Activated CD4-positive, alpha-beta T cell treated with anti-CD3 and anti-CD28 coated beads for 4 hours (primary cell): ENCODE measurements at places on chromosomes 12 and 14.

GRCh38 chr12:29455087-29455486, 42.4 kb downstream of the OVCH1 start:
- DNase-seq, result no peak

GRCh38 chr14:73739899-73740617, 25.9 kb upstream of the PNMA1 start:
- no peak for DNase-seq

DNA sequence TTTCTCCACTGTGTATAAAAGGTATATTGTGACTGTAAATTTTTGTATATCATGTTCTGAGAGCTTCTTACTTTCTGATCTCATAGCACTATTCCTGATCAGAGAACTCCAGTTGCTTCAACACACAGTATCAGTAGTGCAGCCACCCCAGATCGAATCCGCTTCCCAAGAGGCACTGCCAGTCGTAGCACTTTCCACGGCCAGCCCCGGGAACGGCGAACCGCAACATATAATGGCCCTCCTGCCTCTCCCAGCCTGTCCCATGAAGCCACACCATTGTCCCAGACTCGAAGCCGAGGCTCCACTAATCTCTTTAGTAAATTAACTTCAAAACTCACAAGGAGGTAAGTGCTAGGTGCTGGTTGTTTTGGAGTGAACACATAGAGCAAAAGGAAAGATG, 30.9 kb downstream of the CKB start:
- no peak for DNase-seq

DNA sequence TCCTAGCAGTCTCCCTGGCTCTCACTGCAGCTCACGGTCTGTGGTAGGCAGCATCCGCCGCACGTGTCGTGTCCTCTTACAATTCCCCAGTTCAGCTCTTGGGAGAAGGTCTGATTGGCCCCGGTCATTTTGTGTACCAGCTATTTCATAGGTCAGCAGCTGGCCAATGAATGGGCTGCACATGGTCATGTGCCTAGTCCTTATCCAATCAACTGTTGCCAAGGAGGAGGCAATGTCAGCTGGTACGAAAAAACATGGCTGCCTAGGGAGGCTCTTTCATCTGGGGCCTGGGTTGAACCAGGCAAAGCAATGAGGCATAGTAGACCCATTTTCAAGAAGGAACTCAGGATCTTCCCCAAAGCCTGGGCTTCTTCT, 46.1 kb downstream of the RNFT2 start:
- no peak for DNase-seq

GRCh38 chr12:128316973-128317526, 50.1 kb downstream of the TMEM132C start:
- no peak for DNase-seq

DNA sequence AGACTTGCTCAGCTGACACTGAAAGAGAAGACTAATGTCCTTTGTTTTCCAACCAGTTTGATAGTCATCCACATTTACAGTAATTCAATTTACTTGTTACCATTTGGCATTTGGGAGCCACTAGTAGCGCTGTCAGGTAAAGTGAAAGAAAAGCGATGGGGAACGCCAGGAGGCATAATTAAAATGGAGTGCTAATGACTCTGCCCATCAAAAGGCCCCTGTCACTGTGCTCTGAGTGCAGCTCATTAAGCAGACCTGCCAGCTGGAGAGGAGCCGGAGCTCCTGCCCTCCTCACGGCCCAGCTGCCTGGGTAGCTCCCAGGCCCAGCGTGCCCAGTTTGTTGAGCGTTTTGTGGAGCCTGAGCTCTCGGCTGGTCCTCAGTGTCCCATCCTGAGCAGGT, 463.6 kb upstream of the CCDC196 start:
- DNase-seq, result no peak

DNA sequence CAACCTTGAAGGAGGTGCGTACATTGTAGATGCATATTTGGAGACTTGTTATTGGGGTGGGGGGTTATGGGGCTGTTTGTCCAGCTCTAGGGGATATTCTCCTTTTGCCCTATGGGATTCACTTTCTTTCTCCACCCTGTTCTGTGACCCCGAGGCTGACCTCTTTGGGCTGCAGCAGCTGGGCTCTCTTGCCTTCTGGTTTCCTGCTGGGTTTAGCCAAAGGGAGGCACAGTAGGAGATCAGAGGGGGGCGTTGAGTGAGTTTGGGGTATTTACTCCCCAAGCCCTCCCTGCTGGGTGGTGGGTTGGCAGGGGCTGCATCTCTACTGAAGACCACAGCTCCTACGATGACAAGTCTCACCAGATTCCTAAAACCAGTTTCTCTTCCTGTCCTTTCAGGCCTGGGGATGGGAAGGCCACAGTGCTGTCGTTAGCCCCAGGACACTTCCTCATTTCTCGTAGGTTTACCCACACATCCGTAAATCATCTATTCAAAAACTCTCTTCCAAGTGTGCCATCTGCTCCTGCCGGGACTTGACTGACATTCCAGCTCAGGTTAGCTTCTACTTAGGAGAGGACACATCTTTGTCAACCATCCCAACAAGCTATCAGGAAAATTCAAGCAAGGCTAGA, 127.1 kb downstream of the TMEM30B start:
- no peak for DNase-seq

DNA sequence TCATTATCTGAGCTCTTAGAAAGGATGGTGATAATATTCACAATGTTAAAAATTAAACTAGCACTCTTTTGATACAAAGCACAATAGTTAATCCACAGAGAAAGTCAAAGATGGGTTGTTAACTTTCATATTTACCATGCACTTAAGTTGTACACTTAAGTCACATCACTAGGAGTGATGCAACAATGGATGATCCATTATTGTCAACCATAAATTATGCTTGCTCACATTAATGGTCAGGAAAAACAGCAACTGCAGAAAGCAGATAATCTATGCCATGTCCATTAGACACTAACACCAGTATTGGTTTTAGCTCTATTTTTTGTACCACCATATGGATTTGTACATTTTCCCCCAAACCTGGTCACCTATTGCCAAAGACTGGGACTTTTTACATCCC, 195.5 kb downstream of the FOXA1 start:
- DNase-seq, result no peak

- no peak for DNase-seq
Measured at GRCh38 chr14:63647696-63648410, 6.2 kb upstream of the WDR89 start.

GRCh38 chr14:66092206-66092605, 394.0 kb upstream of the CCDC196 start:
- DNase-seq, result no peak

- DNase-seq, result no peak
Measured at GRCh38 chr14:69346710-69347109, 51.4 kb downstream of the ERH start.

DNA sequence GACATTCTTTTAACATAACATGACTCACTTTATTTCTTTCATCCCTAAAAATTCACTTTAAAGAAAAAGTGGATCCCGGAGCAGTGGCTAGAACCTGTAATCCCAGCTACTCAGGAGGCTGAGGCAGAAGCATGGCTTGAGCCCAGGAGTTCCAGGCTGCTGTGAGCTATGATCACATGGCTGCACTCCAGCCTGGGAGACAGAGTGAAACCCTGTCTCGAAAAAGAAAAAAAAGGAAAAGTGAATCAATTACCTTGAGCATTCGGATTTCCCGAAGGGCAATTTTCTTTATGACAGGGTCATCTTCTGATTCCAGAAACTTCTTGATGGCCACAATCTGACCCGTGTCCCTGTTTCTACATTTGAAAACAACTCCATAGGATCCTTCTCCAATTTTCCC, 1.2 kb downstream of the CDKL1 start:
- no peak for DNase-seq

DNA sequence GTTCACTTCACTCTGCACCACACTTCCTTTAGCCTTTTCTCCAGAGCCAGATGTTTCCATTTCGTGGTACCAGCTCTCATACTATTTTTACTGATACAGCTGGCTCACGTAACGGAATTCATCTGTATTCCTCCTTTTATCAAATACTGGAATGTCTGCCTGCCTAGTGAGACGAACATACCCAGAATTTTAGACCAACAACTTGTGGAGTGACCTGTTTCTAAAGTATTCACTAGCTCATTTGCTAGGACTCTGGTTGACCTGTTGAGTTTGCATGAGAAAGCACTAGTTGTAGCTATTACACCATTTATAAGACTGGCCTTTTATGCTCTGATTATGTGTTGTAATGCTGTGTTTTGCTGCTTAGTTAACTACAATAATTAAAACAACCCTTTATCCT, 22.6 kb downstream of the KCNA5 start:
- DNase-seq, result no peak

DNA sequence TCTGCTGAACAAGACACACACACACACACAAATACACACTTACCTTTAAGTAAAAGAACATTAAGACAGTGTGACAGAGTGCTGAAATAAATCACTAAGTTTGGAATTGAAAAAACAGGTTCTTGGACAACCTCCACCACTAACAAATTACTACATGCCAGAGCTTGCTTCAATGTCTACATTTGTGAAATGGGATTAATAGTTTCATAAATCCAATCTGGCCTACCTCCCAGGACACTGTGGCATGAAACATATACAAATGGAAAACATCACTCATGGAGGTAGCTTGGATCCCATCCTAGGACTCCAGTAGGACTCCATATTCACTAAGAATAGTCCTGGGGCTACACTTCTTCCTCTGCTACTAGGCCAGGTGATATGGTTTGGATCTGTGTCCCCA, 8.2 kb upstream of the CCDC60 start:
- no peak for DNase-seq
